ENCODE measurements at places on chromosomes 12 and 14. TPM values are rescaled to one million over a fixed set of nuclear protein-coding genes. Genes with fewer than 3 reads are reported as not detected.

Gene CDKL1
- polyA plus RNA-seq: 5.4 TPM

Gene TMPRSS12
- polyA plus RNA-seq: not detected

Gene SERPINA1
- polyA plus RNA-seq: 13.3 TPM

Gene ARID2
- polyA plus RNA-seq: 13.7 TPM

Gene DEGS2
- 0.71 TPM for polyA plus RNA-seq

Gene OR6S1
- polyA plus RNA-seq: not detected
